Right renal pelvis (tissue), 4 donors: ENCODE measurements at places on chromosomes 3 and 15. TPM values are rescaled to one million over a fixed set of nuclear protein-coding genes. Genes with fewer than 3 reads are reported as not detected.

Gene SKOR1
- polyA plus RNA-seq = 0.44 TPM

Gene PCCB
- 60.1 TPM for polyA plus RNA-seq

Gene ACSBG1
- polyA plus RNA-seq = 0.55 TPM

Gene PPM1L
- polyA plus RNA-seq = 7.2 TPM

Gene EOMES
- 0.04 TPM for polyA plus RNA-seq

Gene GOLGA8T
- 1.2 TPM for polyA plus RNA-seq

Gene PLA2G4F
- 28.5 TPM for polyA plus RNA-seq

- DNase-seq = peak; percentile 51
Observed at GRCh38 chr3:135895106-135895733, 70.3 kb upstream of the PPP2R3A start.

DNA sequence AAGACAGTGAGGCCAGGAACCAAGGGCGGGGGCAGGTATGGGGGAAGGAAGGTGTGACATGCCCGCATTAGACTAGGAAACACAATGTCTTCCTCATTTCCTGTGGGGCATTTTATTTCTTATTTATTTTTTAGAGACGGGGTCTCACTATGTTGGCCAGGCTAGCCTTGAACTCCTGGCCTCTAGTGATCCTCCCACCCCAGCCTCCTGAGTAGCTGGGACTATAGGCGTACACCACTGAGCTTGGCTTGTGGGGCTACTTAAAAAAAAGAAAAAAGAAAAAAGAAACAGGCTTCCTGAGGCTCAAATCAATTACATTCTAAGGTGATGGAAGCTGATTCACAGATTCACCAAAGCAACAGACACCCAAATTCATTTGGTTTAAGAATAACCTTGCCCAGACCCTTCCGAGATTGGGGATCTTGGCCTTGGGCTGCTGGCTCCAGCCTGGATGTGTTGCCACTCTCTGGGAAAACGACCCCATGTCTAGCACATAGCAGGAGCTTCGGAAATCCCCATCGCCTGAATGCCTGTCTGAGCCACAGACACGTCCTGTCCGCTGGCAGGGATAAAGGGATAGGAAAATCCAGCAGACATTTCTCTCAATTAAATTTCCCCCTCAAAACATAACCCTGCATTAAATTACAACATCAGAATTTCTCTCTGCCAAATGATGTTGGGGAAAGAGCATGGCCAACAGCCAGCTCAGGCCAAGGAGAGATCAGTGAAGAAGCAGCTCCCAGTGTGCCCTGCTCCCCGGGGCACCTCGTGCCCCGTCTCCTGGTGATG, 13.0 kb downstream of the CPN2 start:
- no peak for DNase-seq

DNA sequence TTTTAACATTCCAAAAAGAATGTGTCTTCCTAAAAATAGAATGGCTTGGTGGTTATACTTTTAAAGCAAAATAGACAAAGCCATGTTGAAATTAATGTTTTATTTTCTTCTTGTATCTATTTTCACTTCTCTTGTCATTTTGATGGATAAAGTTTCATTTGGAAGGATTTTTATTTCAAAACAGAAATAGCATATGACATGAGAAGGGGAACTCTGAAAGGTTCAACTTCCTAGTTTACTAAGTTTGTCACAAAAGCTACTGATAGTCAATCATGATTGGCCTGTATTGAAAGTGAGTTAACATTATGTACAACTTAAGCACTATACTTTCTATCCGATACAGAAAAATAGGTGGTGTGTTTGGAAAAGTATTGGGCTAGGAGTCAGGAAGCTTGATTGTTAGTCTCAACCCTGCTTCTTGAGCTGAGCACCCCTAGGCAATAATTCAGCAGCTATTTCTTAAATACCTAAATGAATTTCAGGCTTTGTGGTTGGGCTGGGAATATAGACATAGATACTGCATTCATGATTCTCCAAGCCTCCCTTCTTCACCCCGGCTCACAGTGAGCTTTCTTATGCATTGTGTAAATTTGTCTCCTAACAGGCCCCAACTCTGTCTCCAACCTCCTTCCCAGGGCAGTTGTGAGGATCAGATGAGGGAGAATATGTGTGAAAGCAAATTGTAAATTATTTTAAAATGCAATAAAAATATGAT, 46.9 kb upstream of the CSPG4 start:
- DNase-seq = no peak

DNA sequence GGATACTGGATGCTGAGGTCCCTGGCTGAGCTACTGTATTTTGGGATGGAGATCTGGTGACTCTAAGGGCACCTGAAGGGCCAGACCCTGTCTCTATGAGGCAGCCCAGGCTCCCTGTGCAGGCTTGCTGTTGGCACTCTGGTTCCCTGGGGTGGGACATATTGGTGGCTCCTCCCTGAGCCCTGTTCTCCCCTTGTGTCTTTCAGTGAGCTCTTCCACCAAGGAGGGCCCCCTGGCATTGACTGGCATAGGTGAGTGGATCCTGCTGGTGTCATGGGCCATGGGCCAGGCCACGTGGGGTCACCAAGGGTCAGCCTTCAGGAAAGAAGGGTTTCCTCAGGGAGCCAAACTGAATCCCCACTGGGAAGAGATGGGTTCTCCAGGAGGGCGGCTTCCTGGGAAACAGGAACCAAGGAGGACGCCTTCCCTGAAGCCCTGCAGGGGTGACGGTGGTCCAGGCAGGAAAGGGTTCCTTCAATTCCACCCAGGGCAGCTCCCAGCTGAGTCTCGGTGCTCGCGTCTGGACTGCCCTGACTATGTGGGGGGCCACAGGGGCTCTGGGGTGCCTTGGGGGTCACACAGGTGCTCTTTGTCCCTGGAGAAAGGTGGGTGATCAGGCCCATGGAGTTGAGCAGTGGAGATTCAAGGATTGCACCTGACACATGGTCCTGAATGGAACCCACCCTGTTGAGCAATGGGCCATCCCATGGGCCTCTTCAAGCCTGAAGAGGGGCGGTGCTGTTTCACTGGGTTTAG, 220.4 kb downstream of the SNRPN start:
- DNase-seq = no peak

DNA sequence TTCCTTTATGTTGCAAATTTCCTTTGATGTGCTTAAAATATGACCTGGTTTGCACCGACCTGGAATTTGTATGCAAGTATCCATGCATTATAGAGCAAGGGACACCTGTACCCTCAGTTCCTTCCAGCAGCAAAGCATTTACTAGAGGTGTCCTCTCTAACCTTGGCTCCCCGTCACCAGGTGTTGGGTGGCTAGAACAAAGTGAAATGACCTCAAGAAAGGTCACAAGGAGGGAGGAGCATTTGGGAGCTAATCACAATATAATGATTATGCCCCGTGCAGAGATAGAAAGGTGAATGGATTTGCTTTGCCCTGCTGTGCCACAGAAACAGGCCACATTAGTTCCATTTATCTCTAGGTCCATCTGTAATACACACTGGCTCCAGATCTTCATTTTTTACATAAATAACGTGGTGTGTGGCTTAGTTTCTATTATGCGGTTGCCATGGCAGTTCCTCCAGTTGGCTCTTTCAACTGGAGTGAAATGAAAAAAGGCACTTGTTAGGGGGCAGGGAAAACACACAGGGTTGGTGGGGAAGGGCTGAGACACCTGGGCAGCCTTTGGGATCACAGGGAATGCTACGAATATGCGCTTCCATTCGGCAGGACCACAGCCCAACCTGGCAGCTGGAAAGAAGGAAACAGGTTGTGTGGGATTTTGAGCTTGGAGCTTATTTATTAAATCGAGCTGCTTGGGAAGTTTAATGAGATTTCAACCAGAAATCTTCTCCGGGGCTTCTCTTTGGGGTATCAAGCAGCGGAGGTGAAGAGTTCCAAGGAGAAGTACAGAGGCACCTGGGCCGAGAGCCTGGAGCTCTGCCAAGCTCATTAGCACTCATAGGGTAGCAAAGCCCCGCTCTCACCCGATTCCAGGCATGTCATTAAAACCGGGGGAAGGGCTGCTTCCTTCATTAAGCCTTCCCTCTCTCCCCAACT, 233.5 kb upstream of the ST8SIA2 start:
- DNase-seq = no peak

DNA sequence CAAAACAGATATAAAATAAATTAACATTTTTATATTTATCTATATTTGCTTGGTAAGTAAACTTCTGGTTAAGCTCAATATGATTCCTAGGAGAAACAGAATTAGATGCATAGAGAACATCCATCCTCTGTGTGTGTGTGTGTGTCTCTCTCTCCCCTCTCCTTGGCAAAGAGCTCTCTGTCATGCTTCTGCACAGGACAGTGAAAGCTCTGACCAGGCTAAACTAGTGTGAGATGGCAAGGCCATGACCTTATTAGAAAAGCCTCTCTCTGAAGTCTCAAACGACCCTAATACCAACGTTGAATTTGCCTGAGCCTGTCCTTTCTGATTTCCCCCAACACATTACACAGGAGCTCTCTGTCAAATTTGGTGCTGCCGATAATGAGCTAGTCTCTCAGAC, 746.0 kb downstream of the VGLL3 start:
- DNase-seq = no peak

DNA sequence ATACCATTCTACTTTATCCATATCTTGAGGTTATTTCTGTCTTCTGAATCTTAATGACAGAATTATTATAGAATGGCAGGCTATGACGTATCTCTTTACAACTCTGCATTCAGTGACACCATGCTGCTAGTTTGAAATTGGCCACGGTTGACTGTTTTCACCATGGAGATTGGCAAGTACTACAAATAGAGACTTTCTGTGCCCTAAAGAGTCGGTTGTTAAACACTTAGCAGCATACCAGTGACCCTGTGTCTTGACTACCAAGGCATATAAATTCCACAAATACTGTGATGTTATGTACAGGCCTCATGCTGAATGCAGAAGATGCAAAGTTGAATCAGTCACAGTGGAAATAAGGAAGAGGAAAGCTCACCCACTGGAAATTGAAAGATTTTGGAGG, 67.0 kb upstream of the CADPS start:
- no peak for DNase-seq

- peak; percentile 52 for DNase-seq
Observed at GRCh38 chr3:196431181-196432136, 768 bp downstream of the UBXN7 start.

DNA sequence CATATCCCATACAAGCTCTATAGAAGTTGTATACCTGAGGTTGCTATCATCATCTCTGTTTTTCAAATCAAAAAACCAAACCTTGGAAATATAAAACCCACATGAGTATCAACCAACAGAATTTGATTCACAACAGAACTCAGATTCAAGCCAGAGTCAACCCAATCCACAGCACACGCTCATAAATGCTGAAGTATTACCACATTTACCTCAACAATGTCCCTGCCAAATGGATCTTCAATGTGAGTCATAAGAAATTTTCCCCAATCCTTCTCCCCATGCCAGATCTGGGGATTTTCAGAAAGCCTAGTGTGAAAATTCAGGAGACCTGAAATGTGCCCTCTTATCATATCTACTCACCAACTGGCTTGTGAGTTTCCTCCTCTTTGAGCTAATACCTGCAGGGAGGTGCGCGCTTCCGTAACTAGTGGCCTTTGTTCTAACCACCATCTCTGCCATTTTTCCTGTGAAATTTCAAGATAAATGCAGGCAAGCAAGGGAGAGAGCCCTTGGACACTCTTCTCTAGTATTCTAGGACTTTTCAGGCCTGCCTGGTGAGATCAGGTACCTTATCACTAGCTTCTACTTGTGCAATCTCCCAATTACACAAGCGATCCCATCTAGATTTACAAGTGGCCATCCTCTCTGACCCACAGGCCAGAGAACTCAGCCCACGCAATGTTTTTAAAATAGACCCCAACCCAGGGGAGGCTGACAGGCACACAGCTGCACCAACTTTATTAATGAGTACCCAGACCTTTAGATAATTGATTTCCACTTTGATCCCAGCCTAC, 1076.9 kb upstream of the CFAP20DC start:
- no peak for DNase-seq

DNA sequence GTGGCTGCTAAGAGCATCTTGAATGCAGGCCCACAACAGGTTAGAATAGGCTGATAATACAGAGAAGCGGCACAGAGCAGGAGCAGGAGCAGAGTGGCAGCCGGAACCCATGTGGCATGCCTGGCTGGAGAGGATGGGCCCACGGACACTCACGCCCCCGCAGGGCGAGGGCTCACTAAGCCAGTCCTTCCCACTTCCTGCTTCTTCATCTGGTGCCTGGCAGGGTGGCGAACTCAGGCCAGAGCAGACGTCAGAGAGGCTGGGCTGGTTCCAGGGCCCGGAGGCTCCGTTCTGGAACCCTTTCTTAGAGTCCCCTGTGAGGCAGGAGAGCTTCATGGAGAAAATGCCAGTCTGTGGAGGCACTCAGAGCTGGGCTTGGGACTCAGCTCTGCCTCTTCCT, 195.1 kb downstream of the NTRK3 start:
- no peak for DNase-seq

DNA sequence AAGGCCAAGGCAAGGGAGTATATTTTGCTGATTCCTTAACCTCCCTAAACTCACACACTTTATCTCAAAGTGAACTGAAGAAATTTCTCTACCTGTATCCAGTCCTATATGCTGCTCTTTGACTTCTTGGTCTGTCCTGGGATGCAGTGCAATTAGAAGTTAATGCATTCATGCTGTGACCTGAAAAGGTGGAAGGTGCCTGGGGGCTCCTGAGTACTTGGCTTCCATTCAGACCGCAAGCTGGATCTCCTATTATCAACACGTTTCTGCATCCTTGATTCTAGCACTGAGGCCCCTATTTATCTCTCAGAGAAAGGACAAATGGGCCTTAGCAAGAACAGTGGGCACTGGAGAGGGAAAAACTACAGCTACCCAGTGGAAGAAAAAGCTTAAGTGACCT, 17.7 kb upstream of the CADPS start:
- DNase-seq = no peak
